Effector memory CD8-positive, alpha-beta T cell (primary cell): ENCODE measurements at places on chromosomes 2 and 18.
A peak's percentile ranks its signal among the peaks of the same experiment; 100 is the strongest.

GRCh38 chr2:151669585-151670081 lies 64.6 kb downstream of the NEB start:
- DNase-seq = peak; percentile 8

- no peak for DNase-seq
Observed at GRCh38 chr18:7601246-7601615, 34.1 kb downstream of the PTPRM start.

- DNase-seq = no peak
Observed at GRCh38 chr2:211512806-211513205, 956.4 kb downstream of the CPS1 start.

- DNase-seq = no peak
Observed at GRCh38 chr2:130245976-130246375, 47.7 kb upstream of the TUBA3E start.

DNA sequence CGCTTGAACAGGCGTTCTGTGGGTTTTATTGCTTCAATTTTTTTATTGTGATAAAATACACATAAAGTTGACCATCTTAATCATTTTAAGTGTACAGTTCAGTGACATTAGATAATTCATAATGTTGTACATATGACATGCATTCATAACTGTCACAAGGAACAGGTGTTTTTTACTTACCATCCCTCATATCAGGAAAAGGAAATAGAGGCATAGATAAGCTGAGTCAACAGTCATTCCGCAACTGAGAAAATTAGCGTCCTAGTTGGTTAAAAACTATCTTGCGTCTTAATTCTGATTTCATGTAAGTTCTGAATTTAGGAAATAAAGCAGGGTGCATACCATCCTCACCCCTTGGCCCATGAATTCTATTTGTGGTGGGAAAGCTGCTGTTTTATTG lies 36.5 kb downstream of the PLB1 start:
- DNase-seq = no peak

DNA sequence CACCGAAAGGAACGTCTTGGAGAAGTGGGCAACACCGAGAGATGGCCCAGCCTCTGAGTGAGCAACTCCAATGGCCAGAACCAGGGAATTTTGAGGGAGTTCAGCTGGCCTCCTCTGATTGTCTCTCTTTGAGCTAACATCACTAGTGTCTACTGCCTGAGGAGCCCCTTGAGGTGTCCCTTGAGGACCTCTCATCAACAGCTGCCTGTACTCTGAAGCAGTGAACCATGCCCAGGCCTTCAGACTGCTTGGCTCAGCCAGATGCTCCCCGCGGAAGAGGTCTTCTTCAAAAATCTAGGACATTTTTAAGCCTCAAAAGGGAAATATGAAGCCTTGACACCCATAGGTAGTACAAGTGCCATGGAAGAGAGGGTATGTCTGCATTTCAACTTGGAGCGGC lies 430.4 kb downstream of the TXNL1 start:
- DNase-seq = no peak

- no peak for DNase-seq
Observed at GRCh38 chr2:129857200-129857599, 122.3 kb upstream of the RAB6C start.

GRCh38 chr2:119517433-119517832 lies 6.8 kb downstream of the SCTR start:
- peak; percentile 2 for DNase-seq

DNA sequence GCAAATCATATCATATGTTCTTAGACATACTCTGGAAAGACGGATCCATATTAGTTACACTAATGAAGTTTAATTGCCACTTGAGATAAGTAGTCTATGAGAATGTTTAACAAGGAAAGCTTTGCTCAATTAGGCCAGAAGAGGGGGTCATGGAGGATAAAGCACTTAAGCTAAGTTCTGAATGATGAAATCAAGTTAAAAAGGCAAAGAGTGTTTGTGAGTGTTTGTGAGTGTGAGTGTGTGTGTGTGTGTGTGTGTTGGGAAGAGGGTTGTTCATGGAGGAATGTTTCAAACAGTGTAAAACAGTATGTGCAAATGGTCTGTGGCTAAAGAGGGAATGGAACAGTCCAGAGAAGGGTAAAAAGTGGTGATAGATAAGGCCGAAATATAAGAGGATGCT lies 360.9 kb downstream of the ERBB4 start:
- DNase-seq = no peak

GRCh38 chr2:128876986-128877983 lies 558.6 kb upstream of the HS6ST1 start:
- DNase-seq = no peak

- DNase-seq = no peak
Observed at GRCh38 chr2:45808294-45808800, 156.9 kb downstream of the PRKCE start.

- DNase-seq = no peak
Observed at GRCh38 chr18:933082-933481, 28.4 kb downstream of the ADCYAP1 start.

- DNase-seq = no peak
Observed at GRCh38 chr2:15730545-15731212, 139.0 kb downstream of the DDX1 start.

DNA sequence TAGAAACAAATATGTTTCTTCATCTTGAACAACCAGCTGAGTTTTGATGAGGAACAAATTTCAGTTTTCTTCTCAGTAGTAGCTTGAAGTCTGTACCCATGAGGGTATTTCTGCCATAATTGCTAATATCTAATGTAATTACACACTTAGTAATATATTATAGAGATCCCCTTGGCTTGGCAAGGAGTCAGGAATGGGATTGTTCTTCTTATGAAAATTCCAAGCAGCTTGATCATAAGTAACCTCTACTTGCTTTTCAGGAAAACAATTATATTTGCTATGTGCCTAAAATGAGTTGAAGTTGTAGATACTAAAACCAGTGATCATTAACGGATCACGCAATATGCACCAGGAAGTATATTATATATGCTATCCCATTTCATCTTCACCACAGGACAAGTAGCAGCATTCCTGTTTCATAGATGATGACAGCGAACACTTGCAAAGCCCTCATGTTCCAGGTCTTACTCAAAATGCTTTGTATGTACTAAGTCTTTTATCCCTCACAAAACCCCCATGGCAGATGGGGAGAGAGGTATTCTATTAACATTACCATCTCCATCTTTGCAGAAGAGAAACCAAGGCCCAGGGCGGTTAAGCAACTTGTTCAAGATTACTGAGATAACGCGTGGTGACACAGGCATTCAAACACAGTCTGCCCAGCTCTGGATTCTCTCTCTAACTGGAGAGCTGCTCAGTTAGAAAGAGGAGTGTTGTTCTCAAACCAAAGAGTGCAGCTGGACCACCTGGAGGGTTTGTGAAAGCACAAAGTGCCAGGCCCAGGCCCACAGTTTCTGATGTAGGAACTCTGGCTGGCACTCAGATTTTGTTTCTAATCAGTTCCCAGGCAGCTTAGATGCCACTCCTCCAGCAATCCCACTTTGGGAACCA lies 21.8 kb upstream of the RGPD4 start:
- DNase-seq = no peak

DNA sequence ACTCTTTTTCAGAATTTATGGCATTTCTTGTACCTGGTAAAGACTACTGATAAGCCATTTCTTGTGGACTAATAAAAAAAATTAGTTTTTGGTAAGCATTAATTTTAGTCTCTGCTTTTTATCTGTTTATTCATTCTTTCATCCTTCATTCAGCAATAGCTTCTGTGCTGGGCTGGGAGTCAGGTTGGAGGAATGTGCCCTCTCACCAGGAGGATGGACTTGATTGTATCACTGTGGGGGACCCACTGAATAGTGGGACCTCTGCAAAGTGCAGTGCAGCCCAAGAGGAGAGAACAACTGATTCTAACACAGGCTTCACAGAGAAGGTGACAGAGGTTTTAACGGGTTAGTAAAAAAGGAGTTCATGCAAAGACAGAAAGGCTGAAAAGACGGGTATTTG lies 39.1 kb downstream of the CDC42EP3 start:
- no peak for DNase-seq

DNA sequence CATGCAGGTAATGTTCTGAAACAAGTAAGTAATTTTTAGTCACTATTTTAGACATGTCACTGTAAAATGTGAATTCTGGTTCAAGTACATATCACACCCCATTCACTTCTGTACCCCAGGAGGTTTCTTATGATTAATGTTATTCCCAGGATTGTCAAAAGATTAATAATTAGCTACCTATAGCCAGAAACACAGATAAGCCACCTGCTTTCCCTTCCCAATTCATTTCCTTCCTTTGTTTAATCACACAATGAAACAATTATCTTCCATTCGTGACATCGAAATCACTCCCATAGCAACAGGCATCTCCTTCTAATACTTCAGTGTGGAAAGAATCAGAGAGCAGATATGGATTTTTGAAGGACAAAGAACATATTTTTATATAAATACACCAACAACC lies 1650.3 kb upstream of the CELF4 start:
- DNase-seq = no peak

- DNase-seq = no peak
Observed at GRCh38 chr18:45656194-45656770, 41.0 kb downstream of the SLC14A2 start.

- no peak for DNase-seq
Observed at GRCh38 chr2:120445449-120446143, 99.7 kb downstream of the INHBB start.

- no peak for DNase-seq
Observed at GRCh38 chr2:54740333-54740732, 16.9 kb downstream of the EML6 start.

GRCh38 chr2:230758566-230759480 lies 46.2 kb downstream of the CAB39 start:
- DNase-seq = no peak

DNA sequence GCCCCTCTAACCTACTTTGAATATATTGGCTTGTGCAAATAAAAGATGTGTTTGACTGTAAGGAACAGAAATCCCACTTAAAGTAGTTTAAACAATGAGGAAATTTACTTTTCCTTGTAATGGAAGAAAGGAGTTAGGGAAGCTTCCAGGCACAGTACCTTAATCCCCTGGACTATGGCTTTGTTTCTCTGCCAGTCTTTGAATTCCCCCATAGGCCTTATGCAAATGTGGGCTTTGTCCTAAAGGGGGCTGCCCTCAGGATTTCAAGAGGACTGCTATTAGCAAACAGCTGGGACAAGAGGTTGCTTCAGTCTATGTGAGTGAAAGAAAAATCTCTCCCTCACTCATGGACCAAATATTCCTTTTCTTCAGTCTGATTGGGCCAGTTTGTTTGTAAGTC lies 255.1 kb upstream of the THSD7B start:
- DNase-seq = no peak

- DNase-seq = no peak
Observed at GRCh38 chr2:131035112-131035825, 58.0 kb downstream of the FAM168B start.

DNA sequence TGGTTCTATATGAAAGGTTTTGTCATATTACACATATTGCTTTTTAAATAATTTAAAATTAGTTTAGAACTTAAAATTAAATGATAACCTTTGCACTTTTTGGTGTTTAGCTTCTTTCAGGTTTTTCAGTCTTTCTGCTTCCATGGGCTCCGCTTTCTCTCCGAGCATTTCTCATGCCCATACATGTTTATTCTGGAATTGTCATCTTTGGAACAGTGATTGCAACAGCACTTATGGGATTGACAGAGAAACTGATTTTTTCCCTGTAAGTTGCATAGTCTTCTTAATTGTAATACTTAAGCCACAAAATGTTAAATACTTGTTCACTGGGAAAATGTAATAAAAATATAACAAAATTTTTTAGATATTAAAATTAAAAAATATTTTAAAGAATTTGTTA lies 31.0 kb downstream of the CYBRD1 start:
- DNase-seq = no peak

GRCh38 chr18:22324191-22325131 lies 93.3 kb downstream of the CTAGE1 start:
- no peak for DNase-seq

- no peak for DNase-seq
Observed at GRCh38 chr18:4878480-4878879, 318.6 kb downstream of the AKAIN1 start.

DNA sequence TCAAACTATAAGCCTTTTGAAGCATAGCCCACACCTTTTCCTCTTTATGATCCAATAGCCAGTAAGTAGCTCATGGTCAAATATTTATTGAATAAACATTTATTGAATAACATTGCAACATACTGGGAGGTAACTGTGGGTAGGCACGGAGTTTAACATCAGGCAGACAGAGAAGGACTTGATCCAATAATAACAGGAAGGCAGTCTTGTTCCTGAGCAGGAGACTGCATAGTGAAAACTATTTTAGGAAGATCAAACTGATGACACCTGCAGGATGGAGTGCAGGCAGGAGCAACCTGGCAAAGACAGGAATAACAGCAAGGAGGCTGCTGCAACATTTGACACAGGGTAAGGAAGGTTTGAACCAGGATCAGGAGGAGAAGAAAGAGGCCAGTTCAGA lies 3.1 kb upstream of the DCTN1 start:
- no peak for DNase-seq

DNA sequence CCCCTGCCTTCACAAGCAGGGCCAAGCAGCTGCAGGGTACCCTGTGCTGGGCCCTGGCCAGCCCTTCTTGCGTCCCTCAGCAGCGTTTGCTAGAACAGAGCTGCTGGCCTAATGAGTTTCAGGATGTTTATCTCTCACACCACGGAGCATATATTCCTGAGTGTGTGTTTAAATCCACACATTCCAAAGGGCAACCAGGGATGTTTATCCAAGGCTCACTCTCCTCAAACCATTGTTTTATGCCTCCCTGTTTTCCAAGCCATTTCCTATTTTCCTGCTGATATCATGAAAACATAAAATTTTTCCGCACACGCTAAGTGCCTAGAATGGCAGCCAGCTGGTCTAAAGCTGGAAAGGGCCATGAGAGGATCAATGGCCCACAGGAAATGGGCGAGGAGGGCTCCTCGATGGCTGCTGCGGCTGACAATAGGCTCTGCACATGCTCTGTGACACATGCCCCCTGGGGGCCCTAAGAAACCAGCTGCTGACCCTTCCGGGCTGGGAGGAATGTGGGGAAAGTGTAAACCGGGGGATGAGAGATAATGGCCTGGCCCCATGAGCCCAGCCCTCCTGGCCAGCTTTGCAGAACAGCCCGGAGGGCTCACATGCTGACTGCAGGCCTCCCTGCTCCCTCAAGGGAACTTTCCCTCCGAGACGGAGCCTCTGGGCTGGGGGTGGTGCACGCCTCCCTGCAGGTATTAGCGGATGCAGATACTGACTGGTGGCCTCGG lies 194.0 kb downstream of the NDUFA10 start:
- no peak for DNase-seq
